NCI-H1092 treated with DMSO at 0.1 percent for 48 hours (cell line): ENCODE measurements at places on chromosomes 7 and 10.

DNA sequence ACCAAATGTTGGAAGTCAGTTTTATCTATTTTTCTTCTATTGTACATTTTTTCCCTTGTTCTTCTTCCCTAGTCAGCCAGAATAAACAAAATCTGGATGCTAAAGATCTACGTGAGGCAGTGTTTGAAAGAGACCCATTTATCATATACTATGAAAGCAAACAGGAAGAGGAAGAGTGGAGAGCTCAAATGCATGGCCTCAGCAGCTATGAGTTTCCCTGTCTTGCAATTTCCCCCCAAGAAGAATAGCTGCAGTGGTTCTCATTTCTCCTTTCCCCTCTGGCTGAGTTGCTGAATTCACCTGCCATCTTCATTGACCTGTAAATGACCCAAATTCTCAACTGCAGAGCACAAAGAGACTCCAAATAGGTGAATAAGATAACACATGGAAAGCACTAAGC lies 347.1 kb upstream of the NRP1 start:
- DNase-seq, result no peak

- no peak for DNase-seq
Observed at GRCh38 chr7:24764972-24765744, 7.9 kb upstream of the GSDME start.

- no peak for DNase-seq
Observed at GRCh38 chr7:47471358-47471703, 110.6 kb downstream of the TNS3 start.

- no peak for DNase-seq
Observed at GRCh38 chr10:97894092-97894491, 44.4 kb downstream of the GOLGA7B start.

GRCh38 chr10:80542652-80543318 lies 5.1 kb downstream of the SH2D4B start:
- no peak for DNase-seq
